ENCODE measurements at places on chromosomes 5 and 9. TPM values are rescaled to one million over a fixed set of nuclear protein-coding genes. Genes with fewer than 3 reads are reported as not detected.

TEX48 gene
- total RNA-seq: not detected

HK3 gene
- not detected for total RNA-seq

IL3 gene
- not detected for total RNA-seq

KLHL9 gene
- total RNA-seq: 19.2 TPM

MEGF10 gene
- not detected for total RNA-seq

NOXA1 gene
- total RNA-seq: 1.6 TPM
